Mesendoderm (in vitro differentiated cells): ENCODE measurements at places on chromosomes 3 and 15.

DNA sequence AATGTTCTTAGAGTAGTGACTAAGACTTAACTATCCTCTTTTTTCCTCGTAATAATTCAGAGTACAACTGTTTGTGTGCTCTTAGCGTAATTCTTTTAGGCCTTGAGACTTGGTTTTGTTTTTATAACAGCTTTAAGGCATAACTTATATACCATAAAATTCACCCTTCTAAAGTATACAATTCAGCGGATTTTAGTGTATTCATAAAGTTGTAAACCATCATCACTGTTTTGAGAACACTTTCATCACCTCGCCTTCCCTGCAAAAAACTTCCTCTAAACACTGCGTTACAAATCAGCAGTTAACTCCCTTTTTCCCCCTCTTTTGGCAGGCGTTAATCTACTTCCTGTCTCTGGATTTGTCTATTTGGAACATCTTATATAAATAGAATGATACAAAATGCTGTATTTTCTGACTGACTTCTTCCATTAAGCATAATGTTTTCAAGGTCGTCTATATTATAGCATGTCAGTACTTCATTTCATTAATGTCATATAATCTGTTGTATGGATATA, 18.7 kb downstream of the DNAJC13 start:
- no peak for DNase-seq

GRCh38 chr3:139909811-139910210, 25.2 kb upstream of the CLSTN2 start:
- peak; percentile 64 for DNase-seq

DNA sequence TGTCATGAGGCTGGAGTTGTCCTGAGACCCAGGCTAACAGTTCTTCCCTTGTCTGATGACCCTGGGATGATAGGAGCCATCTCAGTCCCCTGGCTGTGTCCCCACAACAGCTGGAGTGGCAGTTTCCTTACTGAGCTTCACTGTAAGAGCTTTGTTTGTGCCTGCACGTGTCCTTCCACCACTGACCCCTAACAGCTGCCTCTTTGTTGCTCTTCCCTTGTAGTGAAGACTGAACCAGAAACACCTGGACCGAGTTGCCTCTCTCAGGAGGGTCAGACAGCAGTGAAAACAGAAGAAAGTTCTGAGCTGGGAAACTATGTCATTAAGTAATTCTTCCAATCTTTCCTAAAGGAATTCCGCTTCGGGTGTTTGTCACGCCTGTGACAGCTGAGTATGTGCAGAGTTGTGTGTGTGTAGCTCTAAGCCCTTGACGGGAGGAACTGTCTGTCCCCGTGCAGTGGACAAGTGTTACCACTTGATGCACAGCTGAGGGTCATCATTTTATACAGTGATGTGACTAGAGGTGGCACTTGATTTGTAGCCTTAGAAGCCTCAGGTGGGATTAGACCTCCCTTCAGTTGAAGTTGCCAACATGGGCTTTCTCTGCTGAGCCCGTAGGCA, 25.0 kb downstream of the MAP6D1 start:
- DNase-seq: no peak

- no peak for DNase-seq
Measured at GRCh38 chr3:3107858-3108257, 2.3 kb downstream of the IL5RA start.

GRCh38 chr3:3627114-3627513, 172.1 kb upstream of the LRRN1 start:
- DNase-seq: peak; percentile 36

GRCh38 chr15:88487178-88487795, 19.8 kb downstream of the MRPS11 start:
- peak; percentile 38 for DNase-seq

DNA sequence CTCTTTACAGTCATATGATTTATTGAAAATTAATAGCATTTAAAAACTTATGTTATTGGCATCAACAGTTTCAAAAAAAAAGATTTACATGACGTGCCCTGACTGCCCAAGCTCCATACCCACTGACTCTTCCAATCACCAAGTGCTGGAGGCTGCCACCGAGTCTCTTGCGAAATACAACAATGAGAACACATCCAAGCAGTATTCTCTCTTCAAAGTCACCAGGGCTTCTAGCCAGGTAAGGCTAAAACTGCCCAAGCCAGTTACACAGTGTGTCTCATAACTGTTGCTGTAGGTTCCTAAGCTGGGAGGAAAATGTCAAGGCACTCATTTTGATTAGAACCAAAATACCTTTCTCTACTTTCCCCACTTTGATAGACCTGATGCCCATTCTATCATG, 4.5 kb downstream of the FETUB start:
- DNase-seq: no peak

DNA sequence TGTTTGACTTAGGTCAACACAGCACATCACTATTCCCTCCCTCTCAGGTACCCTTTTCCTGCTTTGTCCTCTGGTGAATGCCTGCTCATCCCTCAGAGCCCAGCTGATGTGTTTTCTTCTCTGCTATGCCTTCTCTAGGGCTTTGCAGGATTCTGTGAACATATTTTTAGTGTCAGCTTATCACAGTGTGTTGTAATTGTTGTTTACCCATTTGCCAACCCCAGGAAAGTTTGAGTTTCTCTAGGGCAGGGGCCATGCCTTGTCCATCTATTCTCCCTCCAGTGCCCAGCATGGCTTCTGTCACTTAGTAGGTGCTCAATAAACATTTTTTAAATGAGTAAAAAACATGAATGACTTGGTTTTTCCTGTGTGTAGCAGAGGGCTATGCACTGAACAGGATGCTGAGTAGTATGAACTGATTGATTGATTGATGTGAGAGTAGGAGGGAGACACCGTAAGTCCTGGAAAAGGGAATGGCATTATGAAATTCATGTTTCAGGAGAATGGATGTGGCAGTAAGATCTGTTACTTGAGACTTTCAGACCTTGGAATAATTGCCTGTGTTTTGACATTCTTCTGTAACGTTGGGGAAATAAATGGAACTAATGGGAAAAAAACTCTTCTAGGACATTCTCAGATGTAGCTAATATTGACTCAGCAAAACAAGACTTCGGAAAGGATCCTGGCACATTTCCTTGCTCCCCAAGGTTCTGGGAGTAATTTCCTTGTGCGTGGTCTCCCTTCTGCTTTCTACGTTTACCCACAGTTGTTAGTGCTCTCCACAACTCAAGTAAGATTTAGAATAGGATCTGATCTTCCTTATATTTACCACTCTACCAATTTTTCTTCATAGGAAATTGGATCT, 267.3 kb upstream of the TBL1XR1 start:
- no peak for DNase-seq

- DNase-seq: peak; percentile 75
Measured at GRCh38 chr3:172709774-172710663, 848 bp downstream of the NCEH1 start.

GRCh38 chr3:118272991-118273390, 761.7 kb downstream of the IGSF11 start:
- no peak for DNase-seq

DNA sequence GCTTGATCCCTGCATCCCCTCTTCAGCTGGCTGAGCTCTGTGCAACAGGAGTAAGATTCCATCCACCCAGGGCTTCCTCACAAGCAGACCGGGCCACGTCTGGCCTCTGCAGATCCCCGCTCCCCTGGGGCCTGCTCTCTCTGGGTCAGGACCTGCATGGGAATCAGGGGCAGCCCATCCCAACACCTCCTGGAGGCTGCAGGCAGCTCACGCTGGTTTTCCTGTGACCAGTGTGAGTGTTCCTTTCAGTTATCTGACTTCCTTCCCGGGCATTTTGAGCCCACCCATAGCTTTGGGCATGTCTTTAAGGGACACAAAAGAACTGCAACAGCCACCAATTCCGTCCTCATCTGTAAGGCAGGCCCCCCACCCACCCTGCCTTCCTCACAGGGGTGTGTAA, 16.3 kb downstream of the NUP210 start:
- no peak for DNase-seq

DNA sequence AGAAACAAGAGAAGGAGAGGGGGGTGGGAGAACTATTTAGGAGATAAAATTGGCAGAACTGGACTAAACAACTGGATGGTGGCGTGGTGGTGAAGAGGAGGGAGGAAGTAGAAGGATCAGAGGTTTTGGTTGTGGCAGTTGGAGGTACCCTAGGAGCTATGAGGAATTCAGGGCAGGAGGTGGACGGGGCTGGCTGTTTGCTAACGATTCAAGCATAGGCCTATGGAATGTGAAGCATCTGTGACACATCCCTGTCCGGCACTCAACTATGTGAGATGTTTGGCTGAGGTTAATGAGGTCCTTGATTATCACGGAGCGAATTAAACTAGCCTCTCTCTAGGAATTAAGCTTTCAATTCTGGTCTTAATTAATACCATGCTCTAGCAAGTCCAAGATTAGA, 13.5 kb downstream of the TARS3 start:
- DNase-seq: peak; percentile 62

- no peak for DNase-seq
Measured at GRCh38 chr3:111603679-111604078, 8.5 kb upstream of the ZBED2 start.

- peak; percentile 57 for DNase-seq
Measured at GRCh38 chr3:120182613-120183511, 88.6 kb upstream of the GSK3B start.

DNA sequence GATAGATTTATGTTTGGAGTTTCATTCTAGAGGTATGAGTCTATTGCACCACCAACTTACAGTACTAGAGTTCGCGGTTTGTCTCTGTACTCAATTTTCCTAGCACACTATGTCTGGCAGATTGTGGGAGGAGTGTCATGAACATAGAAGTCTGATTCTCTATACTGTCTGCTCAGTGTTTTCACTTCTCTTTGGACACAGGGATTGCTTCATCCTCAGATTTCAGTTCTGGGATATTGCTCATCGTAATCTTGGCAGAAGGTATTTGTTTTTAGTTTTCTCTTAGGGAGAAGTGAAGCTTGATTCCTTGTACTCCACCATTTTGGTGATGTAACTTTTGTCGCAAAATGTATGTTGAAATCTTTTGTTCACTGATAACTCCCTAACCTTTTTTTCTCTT, 27.8 kb upstream of the AZI2 start:
- no peak for DNase-seq

GRCh38 chr15:40010686-40011085, 28.3 kb downstream of the SRP14 start:
- no peak for DNase-seq

- no peak for DNase-seq
Measured at GRCh38 chr15:62783303-62783957, 259.1 kb upstream of the TPM1 start.

- no peak for DNase-seq
Measured at GRCh38 chr15:66524838-66525237, 19.7 kb downstream of the ZWILCH start.

GRCh38 chr15:101120987-101121386, 130.9 kb downstream of the CHSY1 start:
- no peak for DNase-seq

DNA sequence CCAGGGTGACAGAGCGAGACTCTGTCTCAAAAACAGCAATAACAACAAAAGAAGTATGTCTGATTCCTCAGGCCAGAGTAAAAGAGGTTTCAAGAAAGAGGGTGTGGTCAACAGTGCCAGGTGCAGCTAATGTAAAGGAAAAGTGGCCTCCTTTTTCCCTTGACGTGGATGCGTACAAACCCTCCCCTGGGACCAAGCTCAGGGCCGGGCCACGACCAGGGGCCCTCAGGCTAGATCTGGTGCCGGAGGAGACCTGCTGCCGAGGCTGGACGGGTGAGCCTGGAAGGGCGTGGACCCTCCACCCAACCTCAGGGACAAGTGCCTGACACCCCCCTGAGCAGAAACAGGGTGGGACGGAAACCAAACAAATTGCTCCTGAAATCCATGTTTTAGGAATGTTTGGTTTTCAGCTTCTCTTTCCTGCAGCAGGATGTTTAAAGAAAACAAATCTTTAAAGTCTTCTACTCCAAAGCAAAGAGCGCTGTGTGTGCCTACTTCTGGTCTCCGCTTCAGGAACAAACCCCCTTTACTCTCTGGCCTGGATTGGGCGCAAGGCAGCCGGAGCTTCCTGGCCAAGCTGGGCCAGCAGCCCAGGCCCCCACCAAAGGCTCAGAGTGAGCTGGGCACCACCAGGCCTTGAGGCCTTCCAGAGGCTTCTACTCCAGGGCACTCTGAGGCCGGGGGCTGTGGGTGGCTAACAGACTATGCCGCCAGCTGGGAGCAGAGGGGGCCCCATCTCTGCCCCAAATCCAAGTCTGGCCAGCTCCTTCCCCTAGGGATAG, 21.4 kb downstream of the ZDHHC19 start:
- no peak for DNase-seq

- DNase-seq: no peak
Measured at GRCh38 chr15:80549191-80549590, 145.0 kb downstream of the ARNT2 start.

DNA sequence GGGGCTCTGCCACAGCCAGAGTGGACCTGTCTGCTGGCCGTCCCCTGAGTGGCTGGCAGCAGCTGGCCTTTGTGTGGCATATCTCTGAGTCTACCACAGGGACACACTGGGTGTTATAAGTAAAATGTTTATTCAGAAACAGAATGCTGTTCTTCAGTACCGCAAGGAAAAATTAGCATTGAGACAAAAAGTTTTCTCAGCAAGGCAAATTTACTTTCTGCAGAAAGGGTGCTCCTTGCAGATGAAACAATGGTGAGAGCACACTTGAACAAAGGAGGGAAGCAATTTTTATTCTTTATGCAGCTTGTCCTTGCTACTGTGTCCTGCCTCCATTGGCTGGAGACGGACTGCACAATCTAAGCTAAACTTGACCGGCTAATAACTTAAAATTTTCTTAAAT, 4.0 kb downstream of the TMEM89 start:
- no peak for DNase-seq

GRCh38 chr3:15470261-15470660, 42.9 kb downstream of the EAF1 start:
- peak; percentile 50 for DNase-seq

DNA sequence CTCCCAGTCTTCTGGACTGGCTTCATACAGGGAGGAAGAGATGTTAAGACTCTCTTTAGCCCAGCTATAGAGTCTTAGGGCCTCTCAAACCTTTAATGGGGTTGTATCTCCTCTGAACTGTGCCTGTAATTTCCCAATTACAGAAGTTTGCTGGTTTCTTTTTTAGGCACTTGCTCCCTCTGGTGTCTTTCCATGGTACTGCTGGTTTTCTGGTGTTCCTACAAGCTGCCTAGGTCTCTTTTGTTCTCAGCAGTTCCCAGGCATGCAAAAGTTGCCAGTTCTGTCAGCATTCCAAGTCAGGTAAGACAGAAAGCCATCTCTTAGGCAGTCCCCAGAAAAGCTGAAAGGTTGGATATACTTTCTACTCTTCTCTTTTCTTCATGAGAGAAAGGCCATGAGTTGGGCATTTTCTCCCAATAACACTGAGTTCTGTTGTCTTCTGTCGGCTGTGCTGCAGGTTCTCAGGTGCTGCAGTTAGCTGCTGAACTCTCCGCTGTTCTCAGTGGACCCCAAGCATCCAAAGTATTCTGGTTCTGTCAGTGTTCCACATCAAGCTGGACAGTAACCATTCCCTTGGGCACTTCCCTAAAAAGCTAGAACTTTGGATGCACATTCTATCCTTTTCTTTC, 54.4 kb upstream of the EHHADH start:
- peak; percentile 86 for DNase-seq

DNA sequence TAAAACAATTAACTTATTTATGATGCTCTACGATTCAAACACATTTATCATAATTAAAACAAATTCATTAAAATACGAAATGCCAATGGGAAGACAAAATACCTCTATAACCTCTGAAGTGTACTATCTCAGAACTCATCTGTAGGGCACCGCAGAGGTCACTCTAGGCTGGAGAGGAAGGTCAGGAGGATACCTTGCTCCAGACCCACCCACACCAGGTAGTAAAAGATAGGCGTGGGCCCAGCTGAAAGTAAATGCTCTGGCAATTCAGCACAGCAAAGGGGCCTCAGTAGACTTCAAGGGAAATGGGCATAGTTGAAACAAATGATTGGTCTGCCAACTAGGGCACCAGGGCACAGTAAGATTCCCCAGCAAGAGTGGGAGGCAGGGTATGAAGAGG, 26.0 kb upstream of the SPPL2A start:
- no peak for DNase-seq
